Stimulated activated CD4-positive, alpha-beta T cell treated with anti-CD3 and anti-CD28 coated beads, Interleukin-1b, Interleukin-23, amount 100 ng/mL, for 1 hour (primary cell): ENCODE measurements at places on chromosomes 11 and 22.

DNA sequence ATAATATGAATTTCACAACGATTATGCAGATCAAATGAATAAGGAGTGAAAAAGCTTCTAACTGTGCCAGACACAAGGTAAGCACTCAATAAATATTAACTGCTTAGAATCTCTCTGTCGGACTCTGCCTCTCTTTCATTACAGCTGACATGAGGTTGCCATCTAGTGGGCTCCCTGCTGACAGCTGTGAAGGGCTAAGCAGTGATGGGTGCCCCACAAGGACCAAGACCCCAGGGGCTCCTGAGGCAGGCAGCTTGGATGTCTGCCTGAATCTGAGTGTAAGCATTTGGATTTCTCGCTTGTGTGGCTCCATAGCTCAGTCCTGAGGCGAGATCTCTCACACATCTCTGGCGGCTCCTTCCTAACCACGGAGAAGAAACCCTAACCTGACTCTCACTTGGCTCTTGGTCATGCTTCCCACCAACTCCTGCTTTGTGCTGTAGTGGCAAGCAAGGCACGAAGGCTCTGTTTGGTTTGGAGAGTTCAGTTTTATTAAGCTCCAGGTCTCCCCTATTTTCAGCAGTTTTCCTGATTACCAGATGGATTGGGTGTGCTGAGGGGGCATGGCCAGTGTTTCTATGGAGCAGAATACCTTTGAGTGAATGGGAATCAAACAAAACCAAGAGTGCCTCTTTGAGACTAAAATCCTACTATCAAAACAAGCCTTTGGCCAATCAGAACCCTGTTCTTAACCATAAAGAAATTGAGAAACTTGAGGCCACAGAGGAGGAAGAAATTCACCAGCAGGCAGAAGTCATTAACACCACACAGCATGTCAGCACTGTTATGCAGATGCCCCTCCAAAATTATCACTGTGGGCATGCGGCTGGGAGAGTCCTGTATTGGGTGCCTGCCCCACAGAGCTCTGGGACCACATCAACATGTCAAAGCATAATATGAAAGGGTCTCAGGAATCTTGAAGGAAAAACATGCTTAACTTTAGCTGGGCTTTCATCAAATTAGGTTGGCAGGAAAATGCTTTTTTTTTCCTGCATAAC, 152.8 kb upstream of the NTM start:
- no peak for DNase-seq

DNA sequence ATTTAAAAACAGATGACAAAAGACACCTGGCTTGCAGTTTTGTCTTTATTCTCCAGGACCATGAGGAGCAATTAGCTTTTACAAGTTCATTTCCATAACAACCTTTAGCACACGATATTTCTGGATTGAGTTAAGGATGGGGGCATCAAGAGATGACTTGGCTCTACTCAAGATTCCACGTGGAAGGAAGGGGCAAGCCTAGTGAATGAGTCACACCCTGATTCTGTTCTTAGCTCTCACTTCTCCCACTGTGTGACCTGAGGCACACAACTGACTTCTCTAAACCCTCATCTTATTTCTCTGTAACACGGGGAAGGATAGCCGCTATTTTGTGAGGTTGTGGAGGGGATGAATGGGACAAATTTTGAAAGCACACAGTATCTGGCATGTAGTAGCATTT, 185.5 kb downstream of the KIRREL3 start:
- DNase-seq: no peak

GRCh38 chr11:72326151-72326848, 82.3 kb upstream of the PHOX2A start:
- DNase-seq: no peak

GRCh38 chr11:104895634-104896033, 2.6 kb downstream of the CASP12 start:
- no peak for DNase-seq

DNA sequence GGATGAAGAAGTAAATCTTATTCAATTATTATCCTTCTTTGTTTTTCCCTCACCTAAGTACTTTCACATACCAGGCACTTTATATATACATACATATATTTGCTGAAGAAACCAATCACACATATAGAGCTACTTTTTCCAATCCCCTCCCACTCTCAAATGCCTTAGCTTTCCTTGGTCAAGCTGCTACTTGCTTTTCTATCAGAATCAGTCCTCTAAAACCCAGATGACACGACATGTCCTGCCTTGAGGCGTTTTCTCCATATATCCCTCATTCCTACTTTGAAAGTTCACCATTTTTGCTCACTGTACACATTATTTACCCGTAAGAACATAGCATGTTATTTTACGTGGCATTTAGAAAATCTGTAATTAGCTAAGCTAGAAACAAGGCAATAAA, 5.4 kb downstream of the RAB38 start:
- no peak for DNase-seq

DNA sequence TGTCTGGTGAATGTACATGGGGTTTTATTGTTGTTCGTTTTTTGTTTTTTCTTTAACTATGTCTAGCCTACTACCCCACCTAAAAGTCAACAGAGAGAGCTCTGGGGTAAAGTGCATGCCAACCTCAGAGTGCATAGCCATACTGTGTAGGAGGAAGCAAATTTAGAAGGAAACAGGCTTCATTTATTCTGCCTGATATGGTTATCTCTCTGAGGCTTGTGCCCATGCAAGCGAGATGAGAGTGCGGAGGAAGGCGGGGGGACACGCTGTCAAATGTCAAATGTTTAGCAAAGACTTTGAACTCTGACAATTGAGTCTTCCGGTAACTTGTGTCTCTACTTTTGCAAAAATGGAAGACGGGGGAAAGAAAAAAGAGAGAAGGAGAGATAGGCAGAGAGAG, 295.5 kb downstream of the ETS1 start:
- no peak for DNase-seq

- DNase-seq: no peak
Measured at GRCh38 chr22:46512039-46512370, 25.4 kb downstream of the CELSR1 start.

DNA sequence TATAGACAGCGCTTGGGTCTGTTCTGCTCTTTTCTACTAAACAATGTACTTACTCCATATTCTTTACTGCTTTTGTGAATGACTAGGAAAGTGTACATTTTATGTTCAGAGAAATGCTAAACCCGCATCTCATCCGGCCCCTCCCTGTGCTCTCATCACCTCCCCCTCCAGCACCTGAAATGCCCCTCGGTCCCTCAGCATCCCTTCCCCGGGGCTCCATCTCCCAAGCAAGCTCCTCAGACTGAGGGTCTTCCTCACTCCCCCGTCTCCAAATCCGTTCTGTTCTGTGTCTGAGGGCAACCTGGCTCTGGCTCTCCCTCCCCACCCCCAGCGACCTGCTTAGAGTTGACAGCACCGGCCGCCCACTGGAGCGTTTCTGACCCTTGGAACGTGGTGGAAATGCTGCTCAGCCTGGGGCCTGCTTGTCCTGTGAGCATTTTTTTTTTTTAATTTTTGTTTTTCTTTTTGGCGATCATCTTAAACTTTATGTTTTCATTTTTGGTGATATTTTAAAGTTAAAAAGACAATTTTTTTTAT, 1.4 kb downstream of the SELENOO start:
- no peak for DNase-seq

GRCh38 chr11:46553814-46554212, 40.0 kb downstream of the AMBRA1 start:
- DNase-seq: no peak

DNA sequence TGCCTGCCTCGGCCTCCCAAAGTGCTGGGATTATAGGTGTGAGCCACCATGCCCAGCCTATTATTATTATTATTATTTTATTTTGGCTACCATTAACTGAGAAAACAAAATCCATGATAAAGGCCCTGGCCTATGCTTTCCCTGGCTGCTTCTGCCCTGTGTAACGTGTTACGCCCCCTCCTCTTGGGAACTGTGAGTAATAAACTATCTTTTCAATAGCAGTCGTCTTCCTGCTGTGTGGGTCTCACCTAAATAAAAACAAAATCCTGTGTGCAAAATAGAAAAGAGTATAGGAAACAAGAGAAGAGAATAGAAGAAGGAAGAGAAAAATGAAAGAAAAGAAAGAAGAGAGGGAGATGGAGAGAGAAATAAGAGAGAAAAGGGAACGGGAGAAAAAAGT, 237.0 kb downstream of the MIAT start:
- no peak for DNase-seq

- no peak for DNase-seq
Measured at GRCh38 chr11:2759228-2760195, 59.7 kb upstream of the KCNQ1OT1 start.

- DNase-seq: no peak
Measured at GRCh38 chr11:36463781-36464180, 46.3 kb downstream of the TRAF6 start.

- DNase-seq: no peak
Measured at GRCh38 chr11:92211576-92212167, 12.9 kb upstream of the FAT3 start.

GRCh38 chr22:39181778-39182177, 29.3 kb upstream of the CBX7 start:
- no peak for DNase-seq

DNA sequence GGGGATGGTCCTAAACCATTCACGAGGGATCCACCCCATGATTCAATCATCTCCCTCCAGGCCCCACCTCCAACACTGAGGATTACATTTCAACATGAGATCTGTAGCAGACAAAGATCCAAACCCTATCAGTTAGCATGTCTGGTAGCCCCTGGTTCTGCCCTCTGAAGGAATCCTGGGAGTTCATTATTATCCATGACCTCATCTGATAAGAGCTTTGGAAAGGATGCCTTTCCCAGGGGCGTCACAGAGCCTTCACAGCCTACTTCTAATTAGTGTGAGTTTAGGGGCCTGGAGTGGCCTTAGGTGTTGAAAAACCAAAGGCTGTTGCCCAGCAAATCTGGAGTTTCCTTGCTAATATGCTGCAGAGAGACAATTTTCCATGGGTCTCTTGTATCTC, 8.6 kb upstream of the EIF3M start:
- DNase-seq: no peak

GRCh38 chr22:46237453-46238124, 12.5 kb downstream of the CDPF1 start:
- no peak for DNase-seq

GRCh38 chr11:116070520-116070919, 566.3 kb upstream of the CADM1 start:
- no peak for DNase-seq

GRCh38 chr11:69512136-69512535, 30.7 kb downstream of the LINC01488 start:
- no peak for DNase-seq

- no peak for DNase-seq
Measured at GRCh38 chr11:121464352-121464946, 11.7 kb upstream of the SORL1-AS1 start.

- DNase-seq: no peak
Measured at GRCh38 chr11:34327804-34328631, 29.8 kb downstream of the ABTB2 start.

DNA sequence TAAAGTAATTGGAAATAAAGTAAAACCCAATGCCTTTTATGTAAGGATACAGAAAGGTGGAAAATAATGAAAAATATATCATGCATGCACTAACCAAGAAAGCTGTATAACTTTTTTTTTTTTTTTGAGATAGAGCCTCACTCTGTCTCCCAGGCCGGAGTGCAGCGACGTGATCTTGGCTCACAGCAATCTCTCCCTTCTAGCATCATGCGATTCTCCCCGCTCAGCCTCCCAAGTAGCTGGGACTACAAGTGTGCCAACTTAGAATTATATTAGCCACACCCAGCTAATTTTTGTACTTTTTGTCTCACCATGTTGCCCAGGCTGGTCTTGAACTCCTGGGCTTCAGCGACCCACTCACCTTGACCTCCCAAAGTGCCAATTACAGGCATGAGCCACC, 4.5 kb downstream of the GGT5 start:
- DNase-seq: no peak

DNA sequence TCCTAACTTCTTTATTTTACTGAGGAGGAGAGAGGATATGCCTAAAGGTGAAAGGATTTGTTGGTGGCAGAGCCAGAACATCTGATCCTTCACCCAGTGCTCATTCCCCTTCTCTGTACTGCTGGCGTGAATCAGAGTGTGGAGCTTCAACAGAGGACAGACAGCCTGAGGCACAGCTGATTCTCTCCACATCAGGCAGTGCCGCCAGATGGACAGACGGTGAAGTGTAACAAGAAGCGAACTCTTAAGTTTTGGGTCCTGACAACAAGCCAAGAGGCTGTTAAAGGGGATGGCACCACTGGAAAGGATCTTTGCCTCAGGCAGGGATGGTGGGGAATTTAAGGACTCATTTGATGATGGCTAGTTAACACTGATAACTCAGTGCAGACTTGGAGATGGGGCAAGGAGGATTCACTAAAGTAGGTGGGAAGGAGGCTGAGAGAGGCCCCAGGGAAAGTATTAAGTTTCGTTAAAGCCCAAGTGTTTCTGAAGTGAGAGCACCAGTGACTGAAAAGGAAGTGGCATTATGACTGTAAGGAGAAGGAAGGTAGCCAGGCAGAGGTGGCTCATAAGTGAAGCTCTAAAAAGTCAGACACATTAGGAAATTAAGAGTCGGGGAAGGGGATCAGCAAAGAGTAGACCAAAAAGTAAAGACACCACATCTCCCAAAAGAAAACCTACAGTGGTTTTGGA, 81.3 kb downstream of the CLPB start:
- DNase-seq: no peak

DNA sequence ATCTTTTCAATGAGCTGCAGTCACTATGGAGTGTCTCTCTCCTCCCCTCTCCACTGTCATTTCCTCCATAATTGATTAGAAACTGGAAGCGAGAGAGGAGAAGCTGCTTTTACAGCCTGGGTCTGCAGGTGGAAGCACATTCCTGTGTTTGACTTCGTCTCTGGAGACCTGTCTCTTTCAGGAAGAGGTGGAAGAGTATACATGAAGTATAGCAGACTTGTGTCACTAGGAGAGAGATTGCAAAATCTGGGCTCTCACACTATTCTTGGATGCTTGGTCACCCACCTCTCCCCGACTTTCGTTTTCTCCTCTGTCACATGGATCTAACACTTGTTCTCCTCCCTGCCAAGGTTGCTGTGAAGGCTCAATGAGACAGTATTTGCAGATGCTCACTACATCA, 323.3 kb downstream of the NTM start:
- no peak for DNase-seq

DNA sequence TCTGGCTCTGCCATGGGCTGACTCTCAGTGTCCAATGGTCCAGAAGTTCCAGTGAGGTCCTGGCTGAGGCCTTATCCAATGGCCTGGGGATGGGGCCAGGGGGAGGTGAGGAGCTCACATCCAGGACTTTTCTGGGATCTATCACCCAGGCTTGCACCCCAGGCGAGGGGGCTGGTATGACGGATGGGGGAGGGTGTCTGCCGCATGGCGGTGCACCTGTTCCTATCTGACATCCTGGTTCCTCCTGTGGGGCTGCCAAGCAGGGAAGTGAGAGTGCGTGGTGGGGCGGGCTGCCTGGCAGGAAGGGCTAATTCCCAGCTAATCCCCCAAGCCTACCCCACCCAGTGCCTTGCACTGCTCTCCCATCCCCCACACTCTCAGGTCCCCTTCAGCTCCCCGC, 102.1 kb downstream of the NECTIN1 start:
- DNase-seq: no peak

- no peak for DNase-seq
Measured at GRCh38 chr22:47854251-47854650, 1091.8 kb downstream of the TBC1D22A start.

DNA sequence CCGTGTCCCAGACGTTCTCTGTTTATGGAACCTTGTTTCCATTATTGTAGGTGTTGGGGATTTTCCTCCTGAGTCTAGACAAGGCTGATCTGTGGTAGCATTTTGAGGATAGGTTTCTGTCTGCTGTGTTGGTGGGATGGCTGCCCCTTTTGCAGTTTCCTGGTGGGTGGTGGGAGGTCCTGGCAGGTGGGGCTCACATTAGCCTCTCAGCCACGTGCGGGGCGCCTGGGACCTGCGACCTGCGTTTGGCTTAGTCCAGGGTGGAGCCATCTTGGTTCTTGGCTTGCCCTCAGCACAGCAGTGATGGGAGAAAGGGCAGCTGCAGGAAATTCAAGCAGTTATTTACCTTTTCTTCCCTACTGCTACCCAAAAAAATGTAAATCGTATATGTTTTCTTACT, 143.4 kb downstream of the TBC1D22A start:
- DNase-seq: no peak
